ENCODE measurements at places on chromosomes 12 and 14.

- DNase-seq: no peak
Measured at GRCh38 chr14:35353409-35354172, 51.0 kb downstream of the NFKBIA start.

DNA sequence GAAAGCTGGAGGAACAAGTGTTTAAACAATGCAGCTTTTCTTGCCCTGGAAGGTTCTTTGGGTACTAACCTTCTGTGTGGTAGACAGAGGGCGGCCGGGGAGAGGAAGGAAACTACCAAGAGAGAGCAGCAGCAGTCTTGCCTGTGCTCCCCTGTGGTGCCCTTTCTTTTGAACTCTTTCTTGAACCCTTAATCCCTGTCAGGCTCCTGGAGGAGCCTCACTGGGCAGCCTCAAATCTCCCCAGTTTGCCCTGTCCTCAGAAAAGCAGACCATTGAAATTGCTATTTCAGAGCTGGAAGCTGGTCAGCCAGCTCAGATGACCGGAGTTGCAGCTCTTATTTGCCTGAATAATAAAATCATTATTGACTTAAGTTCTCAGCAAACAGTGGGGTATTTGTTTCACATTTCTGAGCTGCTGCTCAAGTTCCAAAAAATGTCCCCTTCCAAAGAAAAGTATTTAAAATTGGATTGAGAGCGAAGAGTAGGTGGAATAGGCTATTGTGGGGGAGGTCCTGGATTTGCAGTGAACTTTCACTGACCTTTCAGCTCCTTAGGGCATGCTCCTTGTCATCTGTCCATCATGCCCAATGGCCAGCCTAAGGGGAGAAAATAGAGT lies 42.1 kb upstream of the RNASE3 start:
- no peak for DNase-seq

- no peak for DNase-seq
Measured at GRCh38 chr14:31934767-31935266, 142.3 kb upstream of the ARHGAP5 start.

GRCh38 chr12:28908646-28909045 lies 240.4 kb upstream of the FAR2 start:
- no peak for DNase-seq

DNA sequence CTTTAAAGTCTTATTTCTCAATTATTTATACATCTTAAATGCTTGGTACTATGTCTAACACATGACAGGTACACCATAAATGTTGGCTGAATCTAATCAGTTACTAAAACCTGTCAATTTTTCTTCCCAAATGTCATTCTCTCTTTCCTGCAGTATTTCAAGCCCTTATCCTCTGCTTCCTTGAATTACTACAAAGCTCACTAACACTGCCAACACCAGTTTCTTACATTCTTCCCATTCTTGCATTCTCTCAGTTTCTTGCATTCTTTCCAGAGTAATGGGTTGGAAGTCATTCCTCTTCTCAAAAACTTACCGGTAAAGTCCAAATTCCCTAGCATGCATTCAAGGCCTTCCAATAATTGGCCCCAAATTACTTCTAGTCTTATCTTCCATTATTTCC lies 9.6 kb upstream of the SMARCC2 start:
- no peak for DNase-seq

DNA sequence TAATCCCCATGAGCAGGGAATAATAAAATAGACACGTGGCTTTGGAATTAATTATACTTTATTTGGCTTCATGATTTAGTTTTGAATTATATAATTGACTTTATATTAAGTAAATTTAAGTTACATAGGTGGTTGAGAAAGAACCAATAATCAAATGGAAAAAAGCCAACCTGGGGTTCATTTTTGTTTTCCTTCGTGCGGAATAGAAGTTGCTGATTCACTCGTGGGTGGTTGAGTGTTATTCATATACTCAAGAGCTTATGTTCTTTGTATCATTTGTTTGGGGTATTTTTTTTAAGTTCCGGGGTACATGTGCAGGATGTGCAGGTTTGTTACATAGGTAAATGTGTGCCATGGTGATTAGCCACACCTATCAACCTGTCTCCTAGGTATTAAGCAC lies 58.0 kb downstream of the ZNF664 start:
- DNase-seq: no peak

DNA sequence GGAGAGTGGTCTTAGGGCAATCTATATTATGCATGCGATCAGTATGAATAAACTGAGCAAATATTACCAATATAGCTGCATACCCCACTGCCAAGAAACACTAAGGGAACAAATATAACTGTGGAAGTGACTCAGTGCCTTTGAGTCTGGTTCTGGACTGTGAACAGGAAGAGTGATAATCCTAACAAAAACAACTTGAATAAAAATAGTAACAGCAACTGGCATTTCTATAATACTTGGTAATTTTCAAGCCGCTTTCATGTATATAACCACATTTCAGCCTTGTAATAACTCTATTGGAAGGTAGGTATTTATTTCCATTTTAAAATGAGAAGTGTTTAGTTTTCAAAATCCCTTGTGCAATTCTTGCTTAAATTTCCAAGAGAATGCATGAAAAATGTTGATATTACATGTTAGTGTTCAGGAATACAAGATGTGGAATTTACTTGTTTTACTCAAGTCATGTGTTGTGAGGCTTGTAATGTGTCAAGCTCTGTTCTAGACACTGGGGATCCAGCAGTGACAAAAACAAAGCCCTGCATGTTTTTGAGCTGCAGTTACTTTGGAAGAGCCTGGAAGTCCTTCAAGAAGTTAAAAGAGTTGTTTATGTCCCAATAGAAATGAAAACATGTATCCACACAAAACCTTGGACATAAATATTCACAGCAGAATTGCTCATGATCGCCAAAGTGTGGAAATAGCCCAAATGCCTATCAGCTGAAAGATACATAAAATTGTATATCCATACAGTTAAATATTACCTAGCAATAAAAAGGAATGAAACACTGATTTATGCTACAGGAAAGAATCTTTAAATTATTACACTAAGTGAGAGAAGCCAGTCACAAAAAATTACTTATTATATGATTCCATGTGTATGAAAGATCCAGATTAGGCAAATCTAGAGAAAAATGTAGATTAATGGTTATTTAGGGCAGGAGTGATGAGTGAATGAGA lies 338.1 kb upstream of the TMEM132C start:
- no peak for DNase-seq

DNA sequence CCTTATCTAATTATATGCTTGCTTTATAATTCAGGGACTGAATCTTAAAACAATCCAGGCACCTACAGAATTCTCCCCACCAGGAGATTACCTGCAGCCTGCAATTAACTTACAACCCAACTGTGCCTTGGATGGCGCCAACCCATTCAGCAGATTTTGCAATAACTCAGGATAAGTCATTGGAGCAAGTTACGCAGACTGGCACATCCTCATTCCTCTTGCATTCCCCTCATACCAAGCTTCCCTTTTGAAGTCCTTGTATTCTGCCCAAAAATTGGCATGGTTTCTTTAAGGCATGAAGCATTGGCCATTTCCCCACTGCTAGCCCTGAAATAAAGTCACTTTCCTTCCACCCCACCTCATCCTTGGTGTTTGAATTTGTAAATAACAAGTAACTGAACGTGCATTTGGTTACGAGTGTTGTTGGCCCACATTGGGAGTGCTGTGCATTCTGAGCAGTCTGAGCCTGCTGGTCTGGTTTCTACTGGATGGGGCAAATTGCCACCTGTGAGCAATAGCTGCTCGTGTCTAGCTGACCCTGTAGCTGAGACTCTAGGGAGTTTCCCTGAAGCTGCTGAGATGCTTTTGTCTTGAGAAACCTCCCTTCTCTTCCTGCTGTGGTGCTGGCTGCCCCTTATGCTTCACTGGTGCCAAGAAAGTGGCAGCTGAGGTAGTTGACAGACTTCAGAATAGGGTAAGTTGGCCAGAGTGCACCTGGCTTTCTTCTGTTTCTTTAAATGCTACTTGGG lies 99.2 kb upstream of the SCAF11 start:
- DNase-seq: no peak

DNA sequence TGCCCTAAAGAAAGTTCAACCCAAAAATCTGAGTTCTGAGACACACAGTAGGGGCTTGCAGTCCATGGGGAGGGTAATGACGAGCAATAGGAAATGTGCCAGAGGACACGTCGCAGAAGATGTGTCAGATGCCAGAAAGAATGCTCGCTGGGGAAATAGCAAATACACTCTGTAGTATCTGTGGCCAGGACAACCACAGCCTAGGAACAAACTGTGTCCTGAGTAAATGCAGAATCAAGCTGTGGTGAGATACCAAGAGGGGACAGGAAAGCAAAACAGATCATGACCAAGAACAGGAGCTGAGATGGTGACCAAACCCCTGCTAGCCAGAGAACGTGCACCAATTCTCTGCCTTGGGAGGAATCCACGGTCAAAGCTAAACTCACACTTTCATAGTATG lies 9.1 kb downstream of the CRACR2A start:
- no peak for DNase-seq

DNA sequence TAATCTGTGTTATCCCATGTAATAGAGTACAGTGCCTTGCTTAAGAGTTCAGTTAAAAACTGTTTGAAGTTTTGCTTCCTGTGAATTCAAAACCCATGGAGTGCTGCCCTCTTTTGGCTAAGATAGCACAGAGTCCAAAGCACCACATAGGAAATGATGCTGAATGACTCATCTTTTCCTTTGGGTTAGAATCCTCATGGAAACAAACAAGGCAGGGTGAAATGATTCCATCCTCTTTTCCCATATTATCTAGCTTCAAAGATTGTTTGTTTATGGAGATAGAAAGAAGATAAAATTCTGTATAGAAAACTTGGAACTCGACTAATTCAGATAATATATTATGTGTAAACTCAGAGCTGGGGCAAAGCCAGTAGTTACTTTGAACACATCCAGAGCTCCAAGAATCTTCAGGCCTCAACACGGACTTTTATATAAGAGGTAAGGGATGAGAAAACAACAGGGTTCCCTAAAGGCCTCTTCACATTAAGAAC lies 87.4 kb downstream of the OTOGL start:
- DNase-seq: no peak

GRCh38 chr12:47863467-47863866 lies 41.3 kb downstream of the VDR start:
- DNase-seq: no peak

GRCh38 chr12:121799156-121799841 lies 4.5 kb upstream of the SETD1B start:
- DNase-seq: no peak
